ENCODE measurements at places on chromosomes 5 and 9. TPM values are rescaled to one million over a fixed set of nuclear protein-coding genes. Genes with fewer than 3 reads are reported as not detected.

- no peak for DNase-seq
Measured at GRCh38 chr5:7425830-7426229, 29.9 kb downstream of the ADCY2 start.

DNA sequence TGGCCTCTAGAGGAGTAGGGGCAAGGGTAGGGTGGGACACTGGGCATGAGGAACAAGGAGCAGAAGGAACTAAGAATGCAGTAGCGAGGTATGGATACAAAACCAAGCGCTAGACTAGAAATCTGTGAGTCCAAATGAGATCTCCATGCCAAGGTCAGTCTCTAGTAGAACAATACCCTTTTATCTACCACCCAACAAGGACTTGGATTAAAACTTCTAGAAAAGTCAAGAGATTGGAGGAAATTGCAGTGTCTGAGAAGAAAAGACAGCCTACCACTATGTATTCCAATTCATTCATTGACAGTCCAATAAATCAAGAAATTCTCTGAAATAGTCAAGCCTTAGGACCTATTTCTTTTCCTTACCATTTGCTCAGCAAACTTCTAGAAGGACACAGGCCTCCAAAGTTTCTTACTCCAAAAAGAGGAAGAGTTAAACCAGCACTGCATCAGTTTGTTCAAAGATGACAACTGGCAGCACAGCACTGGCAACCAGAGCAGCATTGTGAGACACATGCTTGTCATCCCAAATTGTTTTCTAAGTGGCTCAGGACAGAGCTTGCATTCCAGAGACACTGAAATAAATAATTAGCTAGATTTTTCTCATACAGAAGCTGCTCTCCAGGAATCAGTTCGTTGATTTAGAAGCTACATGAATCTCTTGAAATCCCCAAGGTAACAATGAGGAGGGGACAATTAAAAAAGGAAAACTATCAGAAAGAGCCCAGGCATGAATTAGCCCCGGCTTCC lies 22.6 kb downstream of the ABCA1 start:
- DNase-seq = no peak

GRCh38 chr5:113056988-113057387 lies 80.4 kb downstream of the DCP2 start:
- DNase-seq = no peak

DNA sequence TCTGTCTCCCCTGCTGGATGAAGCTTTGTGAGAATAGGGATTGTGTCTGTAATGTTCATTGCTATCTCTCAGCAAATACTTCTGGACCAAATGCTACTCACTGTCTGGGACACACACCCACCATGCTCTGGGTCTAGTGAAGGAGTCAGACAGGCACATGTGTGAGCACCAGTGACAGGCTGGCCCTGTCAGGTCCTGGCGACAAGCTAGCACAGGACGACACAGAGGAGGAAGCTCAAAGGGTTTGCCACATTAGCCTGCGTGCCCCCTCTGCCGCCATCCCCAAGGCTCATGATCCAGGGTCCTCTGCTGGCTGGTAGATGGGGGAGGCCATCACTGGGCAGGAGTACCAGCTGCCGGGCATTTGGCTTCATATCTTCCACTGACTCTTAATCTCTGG lies 23.3 kb downstream of the LRSAM1 start:
- DNase-seq = no peak

- no peak for DNase-seq
Measured at GRCh38 chr5:143086908-143087637, 316.4 kb downstream of the NR3C1 start.

GRCh38 chr5:153584960-153585359 lies 94.5 kb downstream of the GRIA1 start:
- no peak for DNase-seq

DNA sequence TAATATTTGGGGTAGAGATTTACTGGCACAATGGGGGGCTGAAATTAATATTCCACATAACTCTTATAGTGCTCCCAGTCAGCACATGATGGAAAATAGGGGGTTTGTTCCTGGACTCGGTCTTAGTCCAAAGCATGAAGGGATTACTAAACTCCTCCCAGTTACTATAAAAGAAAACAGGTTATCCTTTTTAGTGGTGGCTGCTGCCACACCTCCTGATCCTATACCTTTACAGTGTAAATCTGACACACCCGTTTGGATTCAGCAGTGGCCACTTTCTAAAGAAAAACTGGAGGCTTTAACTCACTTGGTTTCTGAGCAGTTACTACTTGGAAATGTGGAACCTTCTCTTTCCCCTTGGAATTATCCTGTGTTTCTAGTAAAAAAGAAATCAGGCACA lies 572.9 kb upstream of the PTGER4 start:
- DNase-seq = no peak

GRCh38 chr9:129841071-129841470 lies 5.8 kb downstream of the USP20 start:
- no peak for DNase-seq

GRCh38 chr5:35777358-35778087 lies 79.2 kb upstream of the IL7R start:
- DNase-seq = peak; percentile 72

DNA sequence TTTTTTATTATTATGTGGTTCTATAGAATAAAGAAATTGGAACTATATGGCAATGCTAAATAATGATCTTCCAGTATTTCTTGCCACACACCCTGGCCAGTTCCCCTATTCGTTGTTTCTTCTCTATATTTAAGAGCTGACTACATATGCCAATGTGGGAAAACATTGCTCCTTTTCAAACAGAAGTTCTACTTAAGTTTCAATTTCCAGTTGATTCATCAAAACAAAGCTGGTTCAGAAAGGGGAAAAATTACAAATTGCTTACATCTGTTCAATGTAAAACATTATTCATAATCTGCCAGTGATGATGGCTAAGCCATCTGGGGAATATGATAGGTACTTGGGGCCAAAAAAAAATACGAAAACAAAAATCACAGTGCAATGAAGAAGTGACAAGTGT lies 76.9 kb downstream of the ST8SIA4 start:
- no peak for DNase-seq

DNA sequence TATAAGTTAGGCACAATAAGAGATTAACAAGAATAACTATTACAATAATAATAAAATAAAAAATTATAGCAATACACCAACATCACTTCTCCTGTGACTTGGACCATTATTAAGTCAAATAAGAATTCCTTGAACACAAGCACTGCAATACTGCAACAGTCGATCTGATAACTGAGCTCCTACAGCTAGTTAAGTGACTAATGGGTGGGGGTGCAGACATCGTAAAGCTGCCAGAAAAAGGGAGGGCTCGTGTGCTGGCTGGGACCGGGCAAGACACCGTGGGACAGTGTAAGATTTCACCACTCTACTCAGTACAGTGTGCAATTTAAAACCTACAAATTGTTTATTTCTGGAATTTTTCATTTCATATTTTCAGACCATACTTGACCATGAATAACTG lies 78.8 kb downstream of the SNX24 start:
- no peak for DNase-seq

DNA sequence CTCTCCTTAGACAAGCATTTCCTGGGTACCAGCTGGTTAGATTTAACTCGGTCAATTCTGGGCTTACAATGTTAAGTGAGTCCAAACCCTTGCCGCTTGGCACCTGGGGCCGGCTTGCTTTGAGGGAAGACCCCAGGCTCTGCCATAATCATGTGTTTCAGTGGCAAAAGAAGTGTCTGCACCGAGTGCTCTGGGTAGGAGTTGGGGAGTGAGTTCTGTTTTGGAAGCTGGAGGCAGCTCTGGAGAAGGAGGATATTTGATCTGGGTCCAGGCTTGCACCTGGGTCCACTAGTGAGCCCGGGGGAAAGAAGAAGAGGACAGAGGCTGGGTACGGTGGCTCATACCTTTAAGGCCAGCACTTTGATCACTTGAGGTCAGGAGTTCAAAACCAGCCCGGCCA lies 8.4 kb upstream of the OLFM1 start:
- DNase-seq = no peak

- DNase-seq = no peak
Measured at GRCh38 chr5:126168785-126169184, 254.4 kb upstream of the GRAMD2B start.

GRCh38 chr5:148543727-148544126 lies 110.6 kb downstream of the HTR4 start:
- DNase-seq = no peak

- no peak for DNase-seq
Measured at GRCh38 chr5:77904362-77904761, 128.2 kb upstream of the TBCA start.

- DNase-seq = no peak
Measured at GRCh38 chr5:11791792-11792191, 112.5 kb downstream of the CTNND2 start.

DNA sequence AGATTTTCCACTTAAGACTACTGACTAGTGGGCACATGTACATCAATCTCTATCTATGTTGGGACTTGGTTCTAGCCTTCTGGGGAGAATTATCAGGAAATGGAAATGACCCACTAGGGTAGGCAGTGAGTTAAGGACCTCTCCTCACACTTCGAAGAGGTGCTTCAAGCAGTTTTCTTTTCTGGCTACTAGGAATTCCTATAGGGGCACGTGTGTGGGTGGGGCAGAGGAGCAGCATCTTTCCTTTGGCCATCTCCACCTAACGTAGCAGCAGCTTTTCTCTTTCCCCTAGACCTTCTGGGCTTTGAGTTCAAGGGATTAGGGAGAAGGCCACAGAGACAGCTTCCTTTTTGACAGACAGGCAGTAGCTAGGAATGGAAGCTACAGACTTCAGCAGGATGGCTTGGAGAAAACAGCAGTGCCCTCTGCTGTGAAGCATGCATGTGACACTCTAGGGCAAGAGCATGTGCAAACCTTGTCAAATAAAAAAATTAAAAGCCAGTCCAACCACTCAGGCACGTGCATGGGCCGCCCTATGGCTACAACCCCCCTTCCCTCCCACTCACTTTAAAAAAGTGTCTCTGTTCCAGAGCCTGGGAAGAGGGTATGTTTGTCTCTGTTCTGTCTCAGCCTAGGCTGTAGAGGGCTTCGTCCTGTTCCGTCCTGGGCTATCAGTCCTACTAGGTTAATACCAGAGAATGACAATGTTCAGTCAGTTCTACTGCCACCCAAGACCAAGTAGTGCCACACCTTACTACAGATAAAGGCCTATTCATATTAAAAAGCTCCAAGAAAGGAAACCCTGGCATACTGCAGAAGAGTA lies 8.7 kb upstream of the GFRA3 start:
- peak; percentile 67 for DNase-seq

GRCh38 chr5:14383923-14384322 lies 197.7 kb upstream of the OTULINL start:
- DNase-seq = no peak

GRCh38 chr5:15821506-15821905 lies 321.5 kb downstream of the FBXL7 start:
- DNase-seq = no peak

Gene SHOC1
- 3.1 TPM for total RNA-seq

Gene CDK9
- total RNA-seq = 93.9 TPM

Gene TMEM252
- total RNA-seq = not detected

Gene FGF1
- not detected for total RNA-seq

Gene PIP5K1B
- 24.5 TPM for total RNA-seq

Gene ERP44
- 11.9 TPM for total RNA-seq

Gene PCDHB2
- total RNA-seq = 2.9 TPM

All from upper lobe of left lung (tissue), 6 donors.